GM23338 (cell line): ENCODE measurements at places on chromosomes 16 and 17.

DNA sequence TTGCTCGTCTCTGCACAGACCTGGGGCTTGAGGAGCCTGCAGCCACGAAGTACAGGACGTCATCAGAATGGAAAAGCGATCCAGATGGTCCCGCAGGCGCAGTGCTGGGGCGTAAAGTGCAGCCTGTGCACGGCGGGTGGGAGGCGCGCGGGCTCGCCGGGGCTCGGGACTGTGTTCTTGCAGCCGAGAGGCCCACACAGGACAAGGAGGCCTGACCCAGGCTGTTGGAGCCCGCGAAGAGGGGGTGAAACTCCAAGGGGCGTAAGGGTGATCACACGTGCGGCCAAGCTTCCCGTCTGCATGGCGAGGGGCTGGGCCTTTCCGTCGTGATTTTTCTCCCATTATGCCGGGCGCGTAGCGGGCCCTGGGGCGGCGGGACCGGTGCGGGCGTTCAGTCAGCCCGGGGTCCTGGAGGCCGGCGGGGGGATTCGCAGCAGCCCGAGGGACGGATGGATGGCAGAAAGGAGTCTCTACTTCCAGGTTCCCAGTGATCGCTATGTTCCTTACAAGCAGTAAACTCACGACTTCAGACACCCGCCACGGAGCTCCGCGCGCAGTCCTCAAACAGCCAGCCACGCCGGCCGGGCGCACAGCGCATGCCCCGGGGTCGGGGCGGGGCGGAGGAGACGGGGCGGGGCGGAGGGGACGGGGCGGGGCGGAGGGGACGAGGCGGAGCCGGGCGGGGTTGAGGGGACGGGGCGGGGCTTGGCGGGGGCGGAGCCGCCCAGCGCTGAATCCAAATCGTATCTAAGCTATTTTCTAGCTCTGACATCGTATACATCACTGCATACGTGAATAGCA lies 141.0 kb upstream of the KCNJ18 start:
- DNase-seq: peak; percentile 76

GRCh38 chr17:9225305-9226101 lies 204.2 kb downstream of the NTN1 start:
- peak; percentile 49 for DNase-seq

DNA sequence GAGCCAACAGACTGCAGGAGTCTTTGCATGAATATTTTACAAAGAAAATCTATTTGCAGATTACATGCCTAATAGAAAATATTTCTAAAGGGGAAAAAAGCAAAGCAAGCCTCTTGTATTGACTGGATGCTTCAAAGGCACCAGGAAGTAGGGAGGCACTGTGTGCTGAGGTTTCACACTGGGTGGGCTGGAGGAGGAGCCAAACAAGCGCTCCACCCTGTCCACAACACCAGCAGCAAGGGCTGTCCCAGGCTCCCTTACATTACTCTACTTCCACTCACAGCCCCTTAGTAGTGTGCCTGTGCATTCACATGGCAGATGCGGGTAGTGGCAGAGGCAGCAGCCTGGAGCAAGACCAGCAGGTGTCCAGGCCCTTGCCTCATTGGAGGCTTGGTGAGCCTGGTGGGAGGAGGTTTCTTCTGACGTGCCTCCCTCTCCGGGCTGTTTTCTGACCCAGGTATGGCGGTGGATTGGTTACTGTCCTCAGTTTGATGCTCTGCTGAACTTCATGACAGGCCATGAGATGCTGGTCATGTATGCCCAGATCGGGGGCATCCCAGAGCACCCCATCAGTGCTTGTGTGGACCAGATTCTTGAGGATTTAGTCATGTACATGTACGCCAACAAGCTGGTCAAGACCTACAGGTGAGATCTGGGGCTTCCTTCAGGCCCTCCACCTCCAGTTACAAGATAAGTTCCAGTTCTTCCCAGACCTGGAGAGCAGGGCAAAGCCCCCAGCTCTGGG lies 7.0 kb upstream of the CCNF start:
- DNase-seq: no peak

- no peak for DNase-seq
Measured at GRCh38 chr16:30764086-30764485, 2.0 kb downstream of the RNF40 start.

DNA sequence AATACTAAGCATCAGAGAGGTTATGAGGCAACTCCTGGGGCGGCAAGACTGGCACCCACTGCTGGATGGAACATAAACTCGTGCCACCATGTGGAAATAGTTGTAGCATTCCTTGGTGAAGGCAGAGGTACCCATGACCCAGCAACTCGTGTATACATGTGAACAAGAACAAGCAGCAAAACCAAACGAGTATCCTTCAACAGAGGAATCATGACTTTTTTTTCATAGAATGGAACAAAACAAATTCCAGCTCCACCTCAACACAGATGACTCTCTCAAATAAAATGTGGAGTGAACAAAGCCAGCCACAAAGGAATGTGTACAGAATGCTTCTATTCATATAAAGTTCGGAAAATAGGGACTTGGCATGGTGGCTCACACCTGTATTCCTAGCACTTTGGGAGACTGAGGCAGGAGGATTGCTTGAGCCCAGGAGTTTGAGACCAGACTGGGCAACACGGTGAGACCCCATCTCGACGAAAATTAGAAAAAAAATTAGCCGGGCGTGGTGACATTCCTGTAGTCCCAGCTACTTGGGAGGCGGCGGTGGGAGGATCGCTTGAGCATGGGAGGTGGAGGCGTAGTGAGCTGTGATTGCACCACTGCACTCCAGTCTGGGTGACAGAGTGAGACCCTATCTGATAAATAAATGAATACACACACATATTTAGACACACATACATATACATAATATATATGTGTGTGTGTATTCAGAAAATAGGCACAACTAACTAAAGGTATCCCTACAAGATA lies 35.3 kb downstream of the B9D1 start:
- no peak for DNase-seq

GRCh38 chr17:78600181-78600721 lies 23.1 kb upstream of the DNAH17 start:
- DNase-seq: no peak

DNA sequence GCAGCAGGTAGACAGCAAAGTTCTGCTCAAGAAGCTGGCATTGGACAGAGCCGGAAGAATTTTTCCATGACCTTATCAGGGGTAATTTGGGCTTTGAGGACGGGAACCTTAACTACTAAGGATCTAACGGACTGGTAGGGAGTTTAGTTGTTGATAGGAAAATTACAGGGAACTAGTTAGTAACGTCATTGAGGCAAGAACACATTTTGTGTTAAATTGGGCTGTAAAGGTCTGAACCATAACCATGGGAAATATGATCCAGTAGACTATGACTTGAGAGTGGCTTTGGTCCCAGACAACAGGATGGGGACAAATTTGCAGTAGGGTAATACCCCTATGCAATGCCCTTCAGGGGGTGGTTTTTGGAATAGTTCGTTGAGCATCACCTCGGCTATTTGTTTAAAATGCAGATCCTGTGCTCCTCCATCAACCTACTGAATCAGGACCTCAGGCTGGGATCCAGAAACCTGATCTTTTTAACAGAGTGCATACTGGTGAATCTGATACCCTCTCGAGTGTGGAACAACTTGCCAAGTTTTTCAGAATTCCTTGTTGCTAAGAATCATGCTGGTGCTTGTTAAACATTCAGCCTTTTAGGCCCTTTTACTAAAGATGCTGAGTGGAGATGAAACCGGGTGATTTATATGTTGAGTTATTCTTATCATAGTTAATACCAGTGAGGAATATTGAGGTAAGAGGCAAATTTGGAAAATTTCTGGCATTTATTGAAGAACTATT lies 255.1 kb downstream of the MAP2K6 start:
- DNase-seq: peak; percentile 9

GRCh38 chr16:14364386-14365199 lies 265.5 kb downstream of the PARN start:
- peak; percentile 30 for DNase-seq

GRCh38 chr17:73706428-73706827 lies 62.2 kb upstream of the SDK2 start:
- DNase-seq: no peak

GRCh38 chr16:23071196-23072083 lies 77.8 kb downstream of the USP31 start:
- DNase-seq: no peak

DNA sequence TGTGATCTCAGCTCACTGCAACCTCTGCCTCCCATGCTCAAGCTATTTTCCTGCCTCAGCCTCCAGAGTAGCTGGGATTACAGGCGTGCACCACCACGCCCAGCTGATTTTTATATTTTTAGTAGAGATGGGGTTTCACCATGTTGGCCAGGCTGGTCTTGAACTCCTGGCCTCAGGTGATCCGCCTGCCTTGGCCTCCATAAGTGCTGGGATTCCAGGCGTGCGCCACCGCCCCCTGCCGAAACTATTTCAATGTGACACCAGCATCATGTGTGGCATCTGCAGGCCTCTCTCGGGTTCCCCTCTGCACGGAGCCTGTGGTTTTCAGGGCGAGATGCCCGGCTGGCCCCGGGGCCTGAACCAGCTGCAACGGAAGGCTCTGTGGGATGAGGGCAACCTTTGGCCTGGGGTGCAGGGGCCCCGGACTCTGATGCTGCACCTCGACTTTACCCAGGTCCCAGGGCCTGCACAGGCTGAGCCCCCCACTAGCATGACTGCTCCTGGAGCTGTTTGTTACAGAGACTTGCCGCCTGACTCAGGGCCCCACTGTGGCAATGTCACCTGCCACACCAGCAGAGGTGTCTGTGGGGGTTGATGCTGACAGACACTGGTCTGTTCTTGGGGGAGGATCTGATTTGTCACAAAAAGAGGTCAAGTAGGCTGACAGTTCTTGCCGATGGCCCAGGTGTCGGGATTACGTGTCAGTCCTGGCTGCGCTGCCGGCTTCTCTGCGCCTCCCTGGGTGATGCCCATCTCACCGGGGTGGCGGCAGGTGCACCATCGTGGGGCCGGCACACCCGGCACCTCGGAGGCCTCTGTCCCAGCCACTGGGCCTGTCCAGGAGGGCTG lies 8.6 kb upstream of the TEX19 start:
- peak; percentile 56 for DNase-seq

GRCh38 chr16:85678821-85679220 lies 9.9 kb downstream of the GINS2 start:
- no peak for DNase-seq

GRCh38 chr16:50216231-50216630 lies 50.1 kb upstream of the ADCY7 start:
- no peak for DNase-seq

GRCh38 chr16:73778887-73779286 lies 517.7 kb upstream of the PSMD7 start:
- DNase-seq: no peak

DNA sequence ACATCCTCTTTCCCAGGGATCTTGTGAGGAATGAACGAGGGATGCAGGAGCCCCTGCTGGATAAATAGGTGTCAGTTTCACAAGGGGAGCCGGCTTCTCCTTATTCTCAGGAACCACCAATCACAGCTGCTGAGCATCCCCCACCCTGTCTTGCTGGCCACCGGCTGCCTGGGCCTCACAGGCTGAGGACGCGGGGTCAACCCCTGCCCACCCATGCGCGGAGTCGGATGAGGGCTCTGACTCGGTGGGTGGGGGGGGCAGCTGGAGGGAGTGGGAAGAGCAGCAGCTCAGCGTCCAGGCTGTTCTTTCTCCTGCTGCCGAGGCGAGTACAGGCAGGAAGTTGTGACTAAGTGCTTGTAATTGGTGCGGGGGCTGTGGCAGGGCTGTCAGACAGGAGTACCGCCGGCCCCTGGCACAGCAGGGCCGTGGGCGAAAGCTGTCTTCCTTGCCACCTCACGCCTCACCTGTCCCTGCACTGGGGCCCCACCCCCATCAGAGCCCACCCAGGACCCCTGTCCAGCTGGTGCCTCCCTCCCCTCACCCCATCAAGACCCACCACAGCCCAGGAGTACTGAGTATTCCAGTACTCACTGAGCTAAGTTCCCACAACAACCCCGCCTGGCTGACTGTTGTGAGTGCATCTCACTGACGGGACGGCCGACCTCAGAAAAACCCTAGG lies 11.0 kb upstream of the DPEP1 start:
- peak; percentile 80 for DNase-seq

- no peak for DNase-seq
Measured at GRCh38 chr17:60403962-60404361, 12.0 kb upstream of the USP32 start.

DNA sequence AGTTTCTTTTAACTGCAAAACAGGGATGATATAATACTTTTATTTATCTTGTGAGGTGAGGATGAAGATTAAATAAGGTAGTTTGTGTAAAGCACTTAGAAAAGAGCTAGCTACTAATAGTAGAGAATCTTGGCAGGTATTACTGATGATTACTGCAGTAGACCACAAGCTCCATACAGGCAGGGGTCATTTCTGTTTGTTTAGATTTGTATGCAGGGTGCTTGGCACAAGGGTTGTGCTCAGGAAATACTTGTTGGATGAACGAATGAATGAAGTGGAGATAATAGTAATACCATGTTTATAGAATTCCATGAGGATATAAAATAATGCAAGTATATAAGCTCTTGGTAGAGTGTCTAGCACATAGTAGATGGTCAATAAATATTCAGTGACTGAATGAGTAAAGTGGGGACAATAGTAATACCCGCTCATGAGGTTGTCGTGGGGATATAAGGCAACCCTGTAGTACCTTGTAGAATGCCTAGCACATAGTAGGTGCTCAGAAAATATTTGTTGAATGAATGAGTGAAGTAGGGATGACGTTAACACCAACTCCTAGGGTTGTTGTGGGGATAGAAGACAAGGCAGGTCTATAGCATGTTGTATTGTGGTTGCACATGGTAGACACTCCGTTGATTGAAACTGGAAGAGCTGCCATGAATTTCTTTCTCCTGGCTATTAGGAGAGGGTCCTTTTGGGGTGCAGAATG lies 83.0 kb downstream of the ABCC1 start:
- DNase-seq: no peak

DNA sequence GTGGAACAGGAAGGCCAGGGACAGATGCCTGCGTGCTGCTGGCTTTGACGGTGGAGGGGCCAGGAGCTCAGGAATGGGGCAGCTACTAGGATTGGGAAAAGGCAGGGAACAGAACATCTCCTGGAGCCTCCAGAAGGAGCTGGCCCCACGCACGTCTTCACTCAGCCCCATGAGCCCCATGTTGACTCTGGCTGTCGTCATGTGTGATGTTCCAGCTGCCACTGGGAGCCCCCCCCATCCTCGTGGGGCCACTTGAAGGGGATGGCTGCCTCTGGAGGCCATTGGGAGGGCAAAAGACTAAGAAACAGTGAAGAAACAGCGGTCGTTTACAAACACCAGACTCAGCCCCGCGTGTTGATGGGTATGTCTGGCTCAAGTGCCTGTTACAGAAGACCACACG lies 18.5 kb upstream of the APRT start:
- DNase-seq: no peak

DNA sequence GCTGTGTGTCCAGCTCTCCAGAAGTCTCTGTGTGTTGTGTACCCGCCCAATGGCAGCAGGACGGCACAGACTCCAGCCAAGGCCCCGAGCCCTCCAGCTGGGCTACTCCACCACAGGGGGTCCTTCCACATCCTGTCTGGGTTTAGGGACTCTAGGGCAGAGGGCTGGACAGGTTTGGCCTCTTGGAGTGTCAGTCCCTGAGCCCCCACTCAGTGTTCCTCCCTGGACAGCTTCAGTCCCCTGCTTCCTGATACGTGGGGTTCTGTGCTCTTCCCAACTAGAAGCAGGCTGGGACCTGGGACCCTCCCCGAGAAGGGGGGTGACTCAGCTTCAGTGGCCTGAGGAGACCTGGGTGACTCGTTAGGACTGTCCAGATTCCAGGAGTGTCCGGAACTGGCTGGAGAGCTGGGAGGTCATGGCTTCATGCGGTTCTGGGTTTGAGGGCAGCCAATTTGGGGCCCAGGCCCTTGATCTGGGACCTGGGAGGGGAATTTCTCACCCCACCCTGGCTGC lies 4.2 kb downstream of the CDK3 start:
- DNase-seq: no peak

- no peak for DNase-seq
Measured at GRCh38 chr16:58589326-58589905, 40.2 kb downstream of the CNOT1 start.

GRCh38 chr17:41986634-41987033 lies 20.0 kb downstream of the CNP start:
- DNase-seq: no peak
